ENCODE measurements at places on chromosomes 1 and 21.

- no peak for DNase-seq
Observed at GRCh38 chr1:175270361-175270760, 77.8 kb upstream of the KIAA0040 start.

- DNase-seq: peak; percentile 67
Observed at GRCh38 chr1:116910379-116911187, 867 bp downstream of the PTGFRN start.

GRCh38 chr21:25539606-25540005 is 67.7 kb downstream of the MRPL39 start:
- DNase-seq: no peak

DNA sequence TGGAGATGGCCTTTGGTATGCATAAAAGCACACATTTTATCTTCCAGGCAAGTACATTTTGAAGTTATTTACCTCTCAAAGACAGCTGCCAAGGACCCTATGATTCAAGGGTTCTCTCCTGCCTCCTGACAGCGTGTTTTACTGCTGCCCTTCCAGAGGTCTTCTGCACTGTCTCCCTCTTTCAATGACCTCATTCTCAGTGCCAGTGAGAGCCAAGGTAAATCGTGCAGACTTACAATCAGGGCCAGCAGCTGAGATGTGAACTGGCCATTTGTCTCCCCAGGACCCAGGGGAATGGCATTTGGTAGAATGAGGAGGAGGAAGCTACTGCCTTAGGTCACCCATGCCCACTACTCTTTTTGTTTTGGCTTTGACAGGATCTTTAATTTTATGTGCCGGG is 84.2 kb upstream of the FGGY start:
- no peak for DNase-seq

GRCh38 chr1:89980605-89981004 is 14.3 kb upstream of the ZNF326 start:
- no peak for DNase-seq

DNA sequence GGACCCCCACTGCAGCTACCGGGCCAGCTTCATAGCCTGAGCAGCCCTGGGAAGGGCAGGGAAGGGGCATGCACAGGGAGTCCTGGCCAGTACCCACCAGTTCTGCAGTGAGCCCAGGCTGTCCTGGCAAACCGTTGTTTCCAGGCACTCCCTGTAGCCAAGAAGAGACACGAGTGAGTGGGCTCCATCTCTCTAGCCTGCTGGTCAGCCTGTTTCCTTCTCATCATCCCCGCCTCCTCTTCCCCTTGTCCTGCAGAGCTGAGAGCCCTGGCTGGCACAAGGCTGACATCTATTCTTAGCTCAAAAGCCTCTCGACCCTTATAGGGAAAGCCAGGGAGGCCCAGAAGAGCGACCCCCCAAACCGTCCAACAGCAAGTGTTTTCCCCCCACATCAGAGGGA is 28.7 kb downstream of the COL16A1 start:
- no peak for DNase-seq

All from tibial artery (tissue), 4 donors.